Aorta (tissue), 5 donors: ENCODE measurements at places on chromosomes 4 and X. TPM values are rescaled to one million over a fixed set of nuclear protein-coding genes. Genes with fewer than 3 reads are reported as not detected.

DNA sequence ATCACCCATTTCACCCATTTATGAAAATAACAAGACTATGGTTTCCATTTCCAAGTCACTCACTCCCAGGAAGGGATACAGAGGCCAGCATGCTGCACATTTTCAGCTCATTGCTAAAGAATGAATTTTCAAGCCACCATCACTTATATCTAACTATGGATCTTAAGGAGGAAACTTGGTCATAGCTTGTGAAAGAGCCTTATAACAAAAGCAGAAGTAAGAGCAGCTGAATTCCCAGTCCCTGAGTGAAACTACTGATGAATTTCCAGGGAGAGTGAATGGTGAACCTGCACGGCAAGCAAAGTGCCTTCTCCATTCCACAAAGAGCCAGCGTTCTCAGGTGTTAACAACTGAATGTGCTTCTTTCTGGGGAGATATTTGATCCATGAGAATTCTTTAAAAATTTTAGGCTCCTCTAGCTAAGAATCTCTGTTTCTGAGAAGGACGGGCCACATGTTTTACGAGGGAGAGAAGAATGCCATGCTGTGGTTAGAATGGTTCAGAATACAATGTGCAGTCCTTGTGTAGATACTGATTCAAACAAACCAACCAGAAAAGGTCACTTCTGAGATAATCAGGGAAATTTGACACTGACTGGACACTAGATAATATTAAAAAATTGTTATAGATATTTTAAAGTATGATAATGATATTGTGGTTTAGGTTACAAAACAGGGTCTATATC is 24.0 kb downstream of the BTC start:
- no peak for DNase-seq

The TACR3 gene
- total RNA-seq = not detected

- no peak for DNase-seq
These were observed 29.4 kb downstream of the SASH3 start for GRCh38 chrX:129808829-129809796.

- DNase-seq = no peak
These were observed 13.2 kb upstream of the MRPL1 start for GRCh38 chr4:77849278-77849965.

- DNase-seq = peak; percentile 49
These were observed 106.9 kb upstream of the ACSL4 start for GRCh38 chrX:109839694-109840567.

The OTC gene
- 1.4 TPM for total RNA-seq

The SMPX gene
- total RNA-seq = 0.81 TPM

DNA sequence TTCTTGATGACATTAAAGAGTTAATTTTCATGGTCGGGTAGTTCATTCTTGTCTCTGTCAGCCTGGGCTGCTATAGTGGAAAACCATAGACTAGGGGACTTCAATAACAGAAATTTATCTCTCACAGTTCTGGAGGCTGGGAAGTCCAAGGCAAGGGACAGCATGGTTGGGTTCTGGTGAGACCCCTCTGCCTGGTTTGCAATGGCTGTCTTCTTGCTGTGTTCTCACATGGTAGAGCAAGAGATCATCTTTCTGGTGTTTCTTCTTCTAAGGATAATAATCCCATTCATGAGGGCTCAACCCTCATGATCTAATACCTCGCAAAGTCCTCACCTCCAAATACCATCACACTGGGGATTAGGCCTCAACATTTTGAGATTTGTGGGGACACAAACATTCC is 50.1 kb downstream of the RHOH start:
- DNase-seq = no peak

- no peak for DNase-seq
These were observed 22.0 kb downstream of the SLC4A4 start for GRCh38 chr4:71360844-71361243.

DNA sequence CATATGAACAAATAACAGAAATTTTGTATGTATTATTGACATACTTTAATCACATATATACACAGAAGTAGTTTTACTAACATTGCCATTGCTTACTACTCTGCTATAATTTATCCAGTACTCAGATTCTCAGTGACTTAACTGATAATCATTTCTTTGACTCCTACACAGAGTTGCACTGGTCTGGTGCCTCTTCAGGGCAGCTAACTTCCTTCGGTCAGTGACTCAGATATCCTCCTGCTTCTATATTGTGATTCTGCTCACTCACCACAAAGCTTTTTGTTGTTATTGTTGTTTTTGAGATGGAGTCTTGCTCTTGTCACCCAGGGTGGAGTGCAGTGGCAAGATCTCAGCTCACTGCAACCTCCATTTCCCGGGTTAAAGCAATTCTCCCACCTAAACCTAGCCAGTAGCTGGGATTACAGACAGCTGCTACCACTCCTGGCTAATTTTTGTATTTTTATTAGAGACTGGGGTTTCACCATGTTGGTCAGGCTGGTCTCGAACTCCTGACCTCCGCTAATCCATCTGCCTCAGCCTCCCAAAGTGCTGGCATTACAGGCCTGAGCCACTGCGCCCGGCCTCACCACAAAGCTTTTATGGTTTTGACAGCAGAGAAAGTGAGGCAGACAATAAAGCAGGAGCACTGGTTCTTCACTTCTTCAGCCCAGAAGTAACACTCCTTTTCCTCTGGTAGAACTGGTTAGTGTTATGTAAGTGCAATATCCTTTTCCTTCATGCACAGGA is 499.3 kb downstream of the EPHA5 start:
- no peak for DNase-seq

DNA sequence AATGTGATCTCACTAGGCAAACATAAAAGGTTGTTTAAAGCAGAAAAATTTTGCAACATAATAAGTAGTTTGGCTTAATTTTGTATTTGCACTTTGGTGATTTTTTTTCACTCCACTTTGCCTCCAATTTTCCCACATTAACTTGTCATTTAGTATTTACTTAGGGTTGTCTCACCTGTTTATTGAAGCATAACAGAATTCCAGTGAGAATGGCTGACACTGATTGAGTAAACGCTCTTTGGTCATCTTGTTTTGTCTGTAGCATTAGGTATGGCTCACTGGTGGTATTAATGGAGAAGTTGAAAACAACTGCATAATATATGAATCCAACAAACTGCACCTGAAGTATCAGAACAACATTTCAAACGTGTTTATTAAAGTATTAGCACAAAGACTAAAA is 799.5 kb upstream of the ADGRL3 start:
- no peak for DNase-seq

- DNase-seq = no peak
These were observed 167.2 kb downstream of the WDFY3 start for GRCh38 chr4:84799318-84799717.

The KLHL34 gene
- total RNA-seq = not detected

GRCh38 chrX:93538575-93538974 is 134.8 kb downstream of the NAP1L3 start:
- DNase-seq = no peak

The ANXA5 gene
- 335 TPM for total RNA-seq

The CETN2 gene
- total RNA-seq = 22.1 TPM

The TMEM271 gene
- total RNA-seq = not detected

DNA sequence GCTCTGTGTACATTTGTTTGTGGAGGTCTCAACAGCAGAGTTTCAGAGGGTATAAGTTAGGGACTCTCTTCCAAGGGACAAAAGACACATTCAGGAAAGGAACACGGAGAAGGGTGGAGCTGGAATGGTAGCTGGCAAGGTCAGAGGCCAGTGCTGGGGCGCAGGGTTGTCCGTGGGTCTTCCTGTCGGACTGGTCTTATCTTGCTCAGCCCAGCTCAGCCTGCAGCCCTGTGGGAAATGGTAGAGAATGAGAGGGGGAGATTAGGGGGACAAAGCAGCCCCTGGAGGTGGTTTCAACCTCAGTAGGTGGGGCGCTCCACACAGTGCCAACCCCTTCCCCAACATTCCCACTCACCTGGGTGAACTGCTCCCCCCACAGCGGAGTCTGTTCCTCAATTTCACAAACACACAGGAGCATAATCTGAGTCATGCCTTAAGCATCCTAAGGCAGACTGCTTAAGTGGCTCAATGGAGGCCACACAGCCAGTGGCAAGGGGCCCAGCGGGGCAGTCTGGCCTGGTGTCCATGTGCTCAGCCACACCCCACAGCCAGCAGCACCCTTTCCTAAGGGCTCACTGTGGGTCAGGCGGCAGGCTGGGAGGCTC is 6.9 kb upstream of the HDAC6 start:
- no peak for DNase-seq
